ENCODE measurements at places on chromosomes 12 and 14.

DNA sequence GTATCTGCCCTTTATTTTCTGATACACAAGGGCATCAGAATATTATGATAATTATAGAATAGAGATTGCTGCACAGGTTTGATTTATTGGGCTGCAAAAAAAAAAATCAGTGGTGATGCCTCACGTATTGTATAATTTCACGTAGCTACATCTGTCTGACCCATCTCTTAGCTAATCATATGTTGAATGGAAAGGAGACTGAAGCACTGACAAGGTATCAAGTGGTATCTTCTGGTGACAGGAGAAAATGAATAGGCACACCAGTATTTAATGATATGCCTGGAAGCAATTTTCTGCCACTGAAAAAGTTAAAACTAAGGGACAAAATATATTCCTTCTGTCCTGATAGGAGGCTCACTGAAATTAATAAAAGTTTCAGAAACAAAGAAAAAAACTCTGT, 837.2 kb upstream of the FBXO33 start:
- no peak for DNase-seq

- no peak for DNase-seq
These were observed 188.9 kb downstream of the CAND1 start for GRCh38 chr12:67457778-67458665.

GRCh38 chr14:96191841-96192462, 12.7 kb upstream of the BDKRB2 start:
- DNase-seq, result no peak

GRCh38 chr14:103920981-103921854, 7.0 kb upstream of the TDRD9 start:
- DNase-seq, result peak; percentile 94

- DNase-seq, result no peak
These were observed 97.7 kb downstream of the AKAP6 start for GRCh38 chr14:32426586-32427388.

- peak; percentile 45 for DNase-seq
These were observed 4.5 kb upstream of the IRF2BPL start for GRCh38 chr14:77032844-77033621.

DNA sequence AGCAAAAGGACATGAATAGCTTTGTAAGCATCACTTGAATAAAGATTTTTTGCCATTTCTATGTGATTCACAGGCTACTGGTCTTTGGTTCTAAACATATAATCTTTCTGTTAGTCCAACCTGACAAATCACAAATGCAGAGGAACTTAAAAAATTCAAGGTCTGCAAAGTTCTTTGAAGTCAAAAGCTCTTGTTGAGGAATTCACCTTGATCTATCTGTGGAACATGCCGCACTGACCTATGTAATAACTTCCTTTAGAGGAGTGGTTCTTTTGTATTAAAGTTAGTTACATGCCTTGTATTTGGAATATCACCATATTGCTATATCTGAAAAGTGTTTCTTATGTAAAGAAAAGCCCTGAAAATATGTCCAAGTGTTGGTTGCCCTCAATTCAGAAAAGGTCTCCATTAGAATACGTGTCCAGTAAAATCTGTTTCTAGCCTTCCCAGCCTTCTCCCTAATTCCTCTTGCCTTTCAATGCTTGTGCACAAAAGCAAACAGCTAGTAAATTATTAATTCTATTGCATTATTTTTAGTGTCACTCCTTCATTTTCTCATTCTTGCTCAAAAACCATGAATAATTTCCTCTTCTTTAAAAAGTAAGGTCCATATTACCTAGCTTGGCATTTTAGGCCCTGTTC, 1192.8 kb downstream of the FLRT2 start:
- DNase-seq, result no peak

DNA sequence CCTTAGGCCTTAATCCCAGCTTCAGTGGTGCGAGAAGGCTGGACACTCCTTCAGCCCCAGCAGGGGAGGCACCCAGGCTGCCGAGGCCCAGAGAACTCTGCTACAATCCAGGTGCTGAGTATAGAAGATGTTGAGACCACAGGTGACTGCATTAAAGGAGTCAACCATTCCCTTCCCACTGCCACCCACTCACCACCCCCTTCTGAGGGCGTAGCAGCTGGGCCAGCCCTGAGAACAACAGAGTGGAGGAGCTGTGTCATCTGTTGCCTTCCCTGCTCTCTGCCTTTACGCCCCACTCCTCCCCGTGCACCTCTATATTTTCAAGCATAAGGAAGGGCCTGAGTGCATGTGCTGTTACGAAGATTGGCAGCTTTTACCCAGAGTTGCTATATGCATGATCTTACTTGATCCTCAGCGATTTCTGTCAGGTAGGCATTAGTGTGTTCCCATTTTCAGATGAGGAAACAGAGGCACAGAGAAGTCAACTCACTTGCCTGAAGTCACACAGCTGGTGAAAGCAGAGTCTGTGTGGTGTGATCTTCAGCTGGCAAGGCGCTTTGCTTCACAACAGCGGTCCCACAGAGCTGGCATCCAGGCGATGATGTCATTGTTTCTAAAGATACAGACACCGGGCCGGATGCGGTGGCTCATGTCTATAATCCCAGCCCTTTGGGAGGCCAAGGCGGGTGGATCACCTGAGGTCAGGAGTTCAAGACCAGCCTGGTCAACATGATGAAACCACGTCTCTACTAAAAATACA, 46.7 kb downstream of the RIN3 start:
- DNase-seq, result no peak
